Cortex of kidney (tissue), 1 donor: ENCODE measurements at places on chromosomes 7 and 10.

DNA sequence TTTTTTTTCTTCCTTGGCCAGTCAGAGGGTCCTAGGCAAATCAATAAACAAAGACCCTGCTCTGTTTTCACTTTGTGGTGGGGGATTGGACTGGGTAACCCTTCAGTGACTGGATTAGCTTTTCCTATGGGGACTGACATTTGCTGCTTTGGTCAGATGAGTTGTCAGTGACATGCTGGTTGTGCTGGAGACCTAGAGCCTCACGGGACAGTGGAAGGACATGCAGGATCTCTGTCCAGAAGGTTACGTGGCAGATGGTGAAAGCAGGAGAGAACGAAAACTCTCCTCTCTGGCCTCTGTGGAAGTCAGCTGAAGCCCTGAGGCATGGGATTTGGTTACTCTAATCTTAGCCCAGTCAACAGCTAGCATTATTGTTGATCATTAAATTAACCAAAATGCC is 90.0 kb upstream of the BMPER start:
- no peak for DNase-seq

DNA sequence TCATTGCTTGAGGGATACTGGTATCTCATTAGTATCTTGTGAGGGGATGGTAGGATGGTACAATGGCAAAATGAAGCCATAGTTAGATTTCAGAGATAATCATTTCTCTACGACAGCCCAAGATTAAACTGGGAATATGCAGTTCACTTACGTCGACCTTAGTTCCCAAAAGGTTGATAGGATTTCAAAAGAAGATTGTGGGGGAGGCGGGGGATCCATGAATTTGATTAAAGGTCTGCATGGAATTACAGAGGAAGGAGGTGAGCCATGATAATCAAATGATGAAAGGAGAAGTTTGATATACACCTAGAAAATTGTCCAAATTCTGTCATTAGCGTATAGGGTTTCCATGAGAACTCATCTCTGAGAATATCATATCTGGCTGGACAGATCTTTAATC is 206.6 kb downstream of the CELF2 start:
- no peak for DNase-seq

GRCh38 chr7:90688810-90689209 is 92.7 kb downstream of the CDK14 start:
- no peak for DNase-seq

DNA sequence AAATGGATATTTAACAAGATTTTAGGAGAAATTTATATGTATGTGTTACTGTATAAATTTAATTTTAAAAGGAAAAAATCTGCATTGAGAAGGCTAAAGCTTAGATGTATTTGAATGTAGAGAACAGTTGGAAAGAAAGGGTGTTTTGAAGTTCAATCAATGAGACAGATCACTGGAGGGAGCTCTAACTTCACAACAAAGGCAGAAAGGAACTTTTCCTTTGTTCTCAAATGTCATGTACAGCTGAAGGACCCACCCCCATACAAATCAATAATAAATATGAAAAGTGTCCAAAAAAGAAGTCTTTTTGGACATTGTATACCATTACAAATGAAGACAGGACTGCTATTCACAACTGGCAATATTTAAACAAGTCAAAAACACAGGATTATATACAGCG is 403.4 kb downstream of the DNAJB9 start:
- DNase-seq: no peak

DNA sequence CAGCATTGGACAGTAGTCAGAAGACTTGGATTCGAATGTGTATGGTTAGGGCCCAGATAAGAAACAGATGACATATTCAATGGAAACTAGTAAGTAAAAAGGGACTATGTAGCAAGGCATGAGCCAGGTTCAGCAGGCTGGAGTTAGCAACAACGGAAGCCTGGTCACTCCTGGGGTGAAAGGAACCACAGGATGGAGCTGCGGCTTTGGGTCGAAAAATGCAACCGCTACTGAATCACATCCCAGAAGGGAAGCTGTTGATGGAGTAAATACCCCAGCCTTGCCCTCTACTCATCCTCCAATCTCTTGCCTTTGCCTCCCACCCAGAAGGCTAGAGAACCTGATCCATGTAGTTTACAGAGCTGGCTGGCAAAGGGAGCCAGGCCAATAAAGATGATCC is 37.5 kb upstream of the EGR2 start:
- DNase-seq: no peak

DNA sequence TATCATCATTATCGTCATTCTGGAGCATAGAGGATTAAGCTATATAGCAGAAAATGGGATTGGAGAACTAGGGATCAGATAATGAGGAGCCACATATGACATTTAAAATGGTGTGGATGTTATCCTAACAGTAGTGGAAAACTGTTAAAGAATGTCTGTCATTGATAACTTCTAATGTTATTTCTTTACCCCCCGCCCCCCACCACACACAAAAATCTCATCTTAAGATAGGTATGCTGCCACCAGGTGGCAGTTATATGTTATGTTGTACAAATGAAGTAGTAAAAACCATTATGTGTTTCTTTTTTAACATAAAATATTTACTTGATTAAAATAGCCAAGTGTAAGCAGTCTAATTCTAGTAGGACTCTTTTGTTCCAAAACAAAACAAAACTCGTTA is 13.0 kb downstream of the AKAP9 start:
- DNase-seq: no peak

DNA sequence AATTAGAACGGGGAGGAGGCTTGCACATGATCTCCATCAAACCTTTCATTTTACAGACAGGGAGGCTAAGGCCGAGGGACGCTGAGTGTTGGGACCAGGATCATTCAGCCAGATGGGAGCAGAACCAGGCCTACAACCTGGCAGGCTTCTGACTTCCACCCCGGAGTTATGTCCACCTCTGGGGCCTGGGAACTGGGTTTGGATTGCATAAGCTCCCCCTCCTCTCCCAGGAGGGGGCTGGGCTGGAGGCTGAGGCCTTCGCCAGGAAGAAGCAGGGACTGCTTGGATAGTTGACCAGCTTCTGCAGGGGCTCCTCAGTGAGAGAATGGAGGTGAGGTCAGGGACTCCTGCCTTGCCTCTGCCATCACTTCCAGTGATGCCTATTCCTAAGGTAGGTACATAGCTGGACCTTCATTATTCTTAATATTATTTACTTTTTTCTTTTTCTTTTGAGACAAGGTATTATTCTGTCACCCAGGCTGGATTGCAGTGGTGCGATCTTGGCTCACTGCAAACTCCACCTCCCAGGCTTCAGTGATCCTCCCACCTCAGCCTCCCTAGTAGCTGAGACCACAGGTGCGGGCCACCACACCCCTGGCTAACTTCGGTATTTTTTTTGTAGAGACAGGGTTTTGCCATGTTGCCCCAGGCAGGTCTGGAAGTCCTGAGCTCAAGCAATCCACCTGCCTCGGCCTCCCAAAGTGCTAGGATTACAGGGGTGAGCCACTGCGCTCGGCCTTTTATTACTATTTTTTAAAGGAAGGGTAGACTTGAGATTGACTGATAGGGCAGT is 1.3 kb downstream of the SNX10 start:
- no peak for DNase-seq

- DNase-seq: no peak
Measured at GRCh38 chr10:8352171-8353075, 297.9 kb downstream of the GATA3 start.

DNA sequence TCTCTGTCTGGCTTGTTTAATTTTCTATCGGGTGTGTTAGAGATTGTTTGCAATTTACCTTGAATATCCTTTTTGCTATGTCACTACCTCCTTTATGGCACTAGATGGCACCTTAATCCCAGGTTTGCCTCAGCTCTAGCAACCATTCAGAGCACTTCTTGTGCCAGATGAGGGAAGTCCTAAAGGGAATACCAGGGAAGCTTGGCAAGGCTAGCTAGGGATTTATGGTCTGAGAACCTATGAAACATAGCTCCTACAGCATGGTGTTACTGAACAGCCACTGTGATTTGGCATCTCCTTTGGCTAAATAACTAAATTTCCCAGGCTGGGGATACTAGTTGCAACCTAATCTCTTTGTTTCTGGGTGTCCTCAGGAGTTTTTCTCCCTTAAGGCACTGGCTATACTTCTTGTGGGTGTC is 69.0 kb upstream of the VOPP1 start:
- DNase-seq: no peak

DNA sequence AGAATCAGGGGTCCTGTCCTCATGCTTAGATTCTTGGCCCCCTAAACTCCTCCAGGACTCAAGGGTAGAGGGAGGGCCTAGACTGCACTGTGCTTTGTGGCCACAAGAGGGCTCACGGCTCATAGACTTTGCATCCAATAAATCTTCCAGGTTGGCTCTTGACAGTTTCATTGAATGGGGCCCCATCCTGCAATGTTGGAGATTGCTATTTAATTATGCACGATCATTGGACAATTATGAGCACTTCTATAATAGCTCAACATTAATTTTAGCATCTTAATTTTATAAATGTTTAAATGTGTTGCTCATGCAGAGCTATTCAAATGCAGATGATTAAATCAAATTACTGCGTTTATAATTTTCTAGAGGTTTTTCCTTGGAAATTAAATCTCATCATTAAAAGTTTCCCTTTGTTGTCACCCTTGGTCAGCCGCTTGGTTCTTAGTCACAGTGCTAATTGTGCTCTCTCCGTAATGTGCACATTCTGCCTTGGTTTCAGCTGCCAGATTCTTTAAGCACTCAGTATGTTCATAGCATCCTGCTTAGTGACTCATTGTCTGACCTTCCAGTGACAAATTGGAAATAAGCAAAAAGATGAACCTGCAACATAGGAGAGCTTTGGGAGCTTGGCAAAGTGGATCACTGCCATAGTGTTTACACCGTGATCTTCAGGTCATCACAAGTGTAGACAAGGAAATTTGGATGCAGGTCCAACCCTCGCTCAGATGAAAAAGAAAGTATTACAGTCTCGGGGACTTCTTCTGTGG is 33.4 kb upstream of the PLPP4 start:
- DNase-seq: no peak

GRCh38 chr7:129906700-129907099 is 46.1 kb downstream of the UBE2H start:
- no peak for DNase-seq

DNA sequence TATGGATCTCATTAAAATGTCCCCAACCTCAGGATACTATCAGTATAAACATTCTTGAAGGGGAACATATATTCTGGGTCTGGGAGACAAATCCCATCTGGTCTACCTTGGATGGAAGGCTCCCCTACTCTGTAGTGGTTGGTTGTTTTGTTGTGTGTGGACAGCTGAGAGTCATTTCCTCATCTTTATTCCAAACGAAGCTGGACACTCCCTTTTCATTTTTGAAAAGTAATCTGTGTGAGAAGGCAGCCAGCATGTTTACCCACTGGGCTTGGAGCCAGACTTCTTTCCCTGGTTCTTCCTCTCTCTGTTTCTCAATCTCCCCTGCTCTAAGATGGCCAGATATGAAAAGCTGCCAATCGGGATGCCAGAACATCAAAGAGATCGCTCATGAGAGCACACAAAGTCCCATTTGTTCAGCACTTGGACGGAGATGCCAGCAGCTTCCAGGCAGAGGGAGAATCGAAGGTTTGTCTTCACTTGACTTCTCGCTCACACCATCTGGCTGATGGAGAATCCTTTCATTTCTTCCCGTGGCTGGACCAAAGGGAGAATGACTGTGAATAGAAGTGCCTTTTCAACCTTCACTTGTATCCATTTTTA is 108.1 kb upstream of the AGR3 start:
- no peak for DNase-seq

- DNase-seq: no peak
Measured at GRCh38 chr10:4474829-4475228, 351.2 kb upstream of the AKR1E2 start.

DNA sequence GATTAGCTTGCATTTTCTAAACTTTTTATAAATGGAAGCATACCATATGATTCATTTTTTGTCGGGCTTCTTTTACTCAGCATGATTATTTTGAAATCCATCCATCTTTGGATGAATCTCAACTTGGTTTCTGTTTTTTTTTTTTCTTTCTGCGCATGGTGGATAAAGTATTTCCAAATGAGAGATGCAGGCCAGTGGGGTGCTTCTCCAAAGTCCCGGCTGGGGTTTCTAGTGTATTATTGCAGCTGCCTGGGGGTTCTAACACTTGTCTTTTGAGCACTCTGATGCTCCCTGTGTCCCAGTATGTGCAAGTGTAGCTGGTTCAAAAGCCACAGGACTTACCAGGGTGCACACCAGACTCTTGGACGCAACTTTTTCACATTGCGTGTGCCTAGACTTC is 70.9 kb upstream of the LOXL4 start:
- no peak for DNase-seq

GRCh38 chr7:33539659-33540400 is 365.5 kb upstream of the BMPER start:
- no peak for DNase-seq

GRCh38 chr10:114541797-114542160 is 116.3 kb downstream of the ABLIM1 start:
- DNase-seq: no peak

DNA sequence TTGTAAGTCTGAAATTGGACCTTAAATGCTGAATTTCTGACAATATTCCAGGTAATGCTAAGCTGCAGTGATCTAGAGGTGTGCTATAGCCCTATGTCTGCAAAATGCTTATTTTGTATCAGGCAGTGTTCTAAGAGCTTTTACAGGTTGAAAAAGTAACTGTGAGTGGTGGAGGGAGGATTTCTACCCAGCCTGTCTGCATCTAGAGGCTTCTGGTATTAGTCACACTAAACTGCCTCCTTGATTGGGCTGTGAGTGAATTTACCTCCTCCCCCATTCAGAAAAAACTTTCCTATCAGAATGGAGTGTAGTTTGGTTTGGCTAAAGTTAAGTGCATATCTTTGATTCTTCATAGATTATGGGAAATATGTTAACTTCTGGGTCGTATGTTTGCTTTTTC is 56.8 kb downstream of the BBS9 start:
- no peak for DNase-seq
